ENCODE measurements at places on chromosomes 4 and X. TPM values are rescaled to one million over a fixed set of nuclear protein-coding genes. Genes with fewer than 3 reads are reported as not detected.

SPP1 gene
- 3.7 TPM for total RNA-seq

DNA sequence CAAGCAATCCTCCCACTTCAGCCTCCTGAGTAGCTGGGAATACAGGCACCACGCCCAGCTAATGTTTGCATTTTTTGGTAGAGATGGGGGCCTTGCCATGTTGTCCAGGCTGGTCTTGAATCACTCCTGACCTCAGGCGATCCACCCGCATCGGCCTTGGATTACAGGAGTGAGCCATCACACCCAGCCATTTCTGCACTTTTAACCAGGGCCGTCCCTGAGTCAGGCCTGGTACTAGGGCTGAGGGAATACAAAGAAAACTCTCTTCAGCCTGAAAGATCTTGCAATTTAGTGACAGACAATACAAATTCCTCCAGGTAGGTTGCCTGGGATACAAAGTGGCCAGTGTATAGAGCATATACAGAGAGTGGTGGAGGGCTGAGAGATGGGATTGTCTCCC, 65.8 kb downstream of the BCOR start:
- DNase-seq: no peak

TEX13D gene
- total RNA-seq: not detected

ACE2 gene
- 14.0 TPM for total RNA-seq

DNA sequence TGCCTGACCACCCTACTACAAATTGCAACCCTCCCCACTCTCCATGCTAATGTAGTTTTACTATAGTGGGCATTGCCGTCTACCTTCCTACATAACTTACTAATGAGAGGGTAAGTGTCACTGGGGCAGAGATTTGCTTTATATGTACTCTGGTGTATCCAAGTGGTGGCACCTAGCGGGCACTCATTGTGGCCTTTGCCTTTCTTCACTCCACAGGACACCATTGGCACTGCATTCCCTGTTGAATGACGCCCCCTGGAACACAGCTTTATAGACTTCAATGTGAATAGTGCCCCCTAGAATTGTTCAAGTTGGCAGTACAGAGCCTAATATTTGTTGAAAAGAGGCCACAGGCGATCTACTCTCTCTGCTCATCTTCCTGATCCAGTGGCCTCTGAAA, 215.8 kb downstream of the MID1IP1 start:
- no peak for DNase-seq

PFKFB1 gene
- 0.19 TPM for total RNA-seq

ZXDB gene
- 5.7 TPM for total RNA-seq

- DNase-seq: no peak
Observed at GRCh38 chrX:74291577-74291963, 12.4 kb upstream of the ZCCHC13 start.

All from left ventricle myocardium inferior (tissue), 1 donor.